Left lobe of liver (tissue), 2 donors: ENCODE measurements at places on chromosomes 5 and 9.

DNA sequence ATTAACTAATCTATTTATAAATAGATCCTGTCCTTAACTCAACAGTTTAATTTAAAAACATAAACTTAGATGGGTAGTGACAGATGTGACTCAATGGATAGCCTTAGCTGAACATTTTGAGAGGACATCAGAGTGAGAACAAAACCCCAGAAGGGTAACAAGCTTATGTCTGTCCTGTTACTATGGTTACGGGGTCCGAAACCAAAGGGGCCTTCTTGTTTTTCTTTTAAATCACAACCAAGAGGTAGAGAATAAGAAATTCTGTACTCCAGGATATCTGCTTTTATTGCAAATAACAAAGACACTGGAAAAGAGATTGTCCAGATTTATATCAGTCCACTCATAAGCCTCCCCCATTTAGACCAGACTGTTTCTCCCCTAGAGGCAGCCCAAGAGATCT is 612.1 kb downstream of the MTRR start:
- DNase-seq: no peak

GRCh38 chr9:85185486-85186217 is 516.1 kb downstream of the NTRK2 start:
- DNase-seq: no peak

- DNase-seq: no peak
Measured at GRCh38 chr9:108811944-108812343, 43.8 kb downstream of the ACTL7B start.

DNA sequence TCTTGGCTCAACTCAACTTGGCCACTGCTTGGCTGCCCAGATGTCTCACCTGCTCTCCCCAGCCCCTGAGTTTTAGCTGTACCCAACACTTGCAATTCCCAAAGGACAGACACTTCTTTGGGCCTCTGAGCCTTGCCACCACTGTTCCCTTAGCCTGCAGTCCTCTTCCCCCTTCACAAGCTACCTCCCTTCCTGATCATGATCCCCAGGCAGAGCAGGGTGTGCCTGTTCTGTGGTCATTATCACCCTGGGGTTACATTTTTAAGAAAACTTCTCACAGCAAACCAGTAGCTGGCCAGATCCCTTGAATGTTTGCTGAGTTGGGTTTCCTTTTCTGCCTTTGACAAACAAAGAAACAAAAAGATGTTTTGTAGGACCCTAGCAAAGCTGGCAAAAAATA is 87.5 kb upstream of the PRRC1 start:
- DNase-seq: no peak

DNA sequence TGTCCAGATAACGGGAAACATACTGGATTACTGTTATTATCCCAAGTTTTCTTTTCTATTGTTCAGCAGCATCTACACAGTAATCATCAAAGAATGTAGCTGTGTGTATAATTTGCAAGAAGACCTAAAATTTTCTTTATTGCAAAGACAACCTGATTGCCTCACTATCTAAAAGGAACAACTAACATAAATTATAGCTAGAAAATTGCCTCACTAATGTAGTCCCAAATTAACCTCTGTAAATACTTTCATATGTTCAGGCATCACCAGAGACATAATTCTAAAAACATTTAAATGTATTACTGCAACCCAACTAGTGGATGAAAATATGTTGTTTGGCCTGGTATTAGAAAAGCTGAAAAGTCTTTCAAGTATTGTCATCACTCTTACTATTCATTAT is 275.4 kb downstream of the CDH12 start:
- no peak for DNase-seq

- no peak for DNase-seq
Measured at GRCh38 chr5:2863675-2864433, 112.4 kb upstream of the IRX2 start.

GRCh38 chr9:89743216-89743572 is 138.4 kb downstream of the GADD45G start:
- DNase-seq: no peak

DNA sequence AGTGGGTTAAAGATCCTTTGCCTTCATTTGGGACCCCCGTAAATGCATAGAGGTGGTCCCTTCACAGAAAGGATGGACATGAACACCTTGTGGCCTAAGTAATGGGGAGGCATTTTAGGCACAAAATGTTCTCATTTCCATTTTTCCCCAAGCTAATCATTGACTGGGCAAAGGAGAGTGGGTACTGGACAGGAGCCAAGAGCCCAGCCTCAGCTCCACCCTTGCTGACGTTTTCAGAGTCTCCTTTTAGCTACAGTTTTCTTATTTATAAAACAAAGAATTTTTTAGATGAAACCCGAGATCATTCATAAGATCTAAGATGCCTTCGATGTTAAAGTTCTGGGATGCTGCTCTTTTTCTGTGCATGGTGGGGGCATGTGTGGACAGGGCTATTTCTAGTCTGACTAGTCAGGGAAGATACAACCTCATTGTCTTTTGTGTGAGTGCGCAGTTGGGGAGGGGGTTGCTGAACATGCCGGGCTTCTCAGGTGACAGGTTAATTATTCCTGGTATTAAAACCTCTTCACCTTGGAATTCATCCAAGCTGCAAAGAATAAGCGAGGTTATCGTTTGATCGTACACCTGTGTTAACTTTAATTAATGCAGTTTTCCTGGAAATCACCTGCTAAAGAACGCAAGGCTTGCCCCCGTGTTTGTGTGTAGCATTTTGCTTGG is 48.4 kb downstream of the ADAMTS16 start:
- DNase-seq: no peak

- DNase-seq: no peak
Measured at GRCh38 chr5:172446336-172447051, 7.8 kb downstream of the SH3PXD2B start.

GRCh38 chr5:110681109-110681508 is 45.4 kb downstream of the TMEM232 start:
- DNase-seq: no peak

DNA sequence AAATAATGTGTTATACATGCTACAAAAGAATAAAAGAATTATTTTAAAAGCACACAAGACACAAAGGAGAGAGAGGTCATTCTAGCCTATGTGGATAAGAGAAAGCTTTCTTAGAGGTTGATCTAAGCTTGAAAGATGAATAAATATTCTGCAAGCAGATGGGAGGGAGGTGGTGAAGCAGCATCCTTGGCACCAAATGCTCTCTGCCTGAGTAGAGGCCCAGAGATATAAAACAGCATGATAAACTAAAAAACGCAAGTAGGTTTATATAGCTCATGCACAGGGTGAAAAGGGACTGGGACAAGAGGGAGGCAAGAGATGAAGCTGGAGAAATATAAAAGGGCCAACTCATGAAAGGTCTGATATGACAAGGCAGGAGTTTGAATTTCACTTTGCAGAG is 283.2 kb upstream of the POU5F2 start:
- no peak for DNase-seq

- DNase-seq: no peak
Measured at GRCh38 chr9:129245276-129245675, 67.2 kb upstream of the IER5L start.

- no peak for DNase-seq
Measured at GRCh38 chr5:8601831-8602354, 732.9 kb downstream of the MTRR start.

- no peak for DNase-seq
Measured at GRCh38 chr5:132381614-132382013, 12.1 kb downstream of the SLC22A5 start.

DNA sequence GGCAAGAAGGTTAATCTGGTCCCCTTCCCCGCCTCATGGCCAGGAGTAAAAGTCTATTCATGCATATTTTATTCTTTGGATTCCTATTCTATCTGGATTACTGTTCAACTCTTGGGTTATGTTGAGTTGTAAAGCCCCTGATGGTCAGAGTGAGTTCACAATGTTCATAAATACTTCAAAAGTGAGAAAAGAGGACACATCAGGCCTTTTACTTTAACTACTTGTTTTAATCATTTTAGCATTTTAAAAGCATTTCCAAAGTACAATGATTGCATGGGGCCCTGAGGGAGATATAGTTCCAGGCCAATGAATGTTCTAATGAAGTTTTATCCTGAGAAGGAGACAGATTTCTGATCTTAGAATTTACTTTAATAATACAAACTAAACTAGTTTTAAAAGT is 93.9 kb downstream of the BOD1 start:
- no peak for DNase-seq

DNA sequence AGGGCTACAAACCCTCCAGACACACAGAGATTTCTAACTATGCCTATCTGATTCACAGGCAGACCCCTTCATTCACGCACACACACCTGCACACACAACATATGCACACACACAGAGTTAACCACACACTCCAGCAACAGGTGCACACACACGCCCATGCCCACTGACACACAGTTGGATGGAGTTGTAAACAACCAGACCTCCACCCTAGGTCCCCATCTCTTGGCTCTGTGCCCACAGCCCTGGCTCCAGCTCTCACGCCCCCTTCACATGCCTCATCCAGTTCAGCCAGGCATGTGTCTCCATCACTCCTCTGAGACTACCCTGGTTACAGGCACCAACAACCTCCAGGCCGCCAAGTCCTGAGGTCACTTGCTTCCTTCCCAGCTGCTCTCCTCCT is 61.1 kb downstream of the PSD2 start:
- DNase-seq: no peak

- no peak for DNase-seq
Measured at GRCh38 chr5:178241231-178241663, 8.6 kb upstream of the PHYKPL start.

- DNase-seq: no peak
Measured at GRCh38 chr9:21661626-21662025, 140.8 kb upstream of the MTAP start.

DNA sequence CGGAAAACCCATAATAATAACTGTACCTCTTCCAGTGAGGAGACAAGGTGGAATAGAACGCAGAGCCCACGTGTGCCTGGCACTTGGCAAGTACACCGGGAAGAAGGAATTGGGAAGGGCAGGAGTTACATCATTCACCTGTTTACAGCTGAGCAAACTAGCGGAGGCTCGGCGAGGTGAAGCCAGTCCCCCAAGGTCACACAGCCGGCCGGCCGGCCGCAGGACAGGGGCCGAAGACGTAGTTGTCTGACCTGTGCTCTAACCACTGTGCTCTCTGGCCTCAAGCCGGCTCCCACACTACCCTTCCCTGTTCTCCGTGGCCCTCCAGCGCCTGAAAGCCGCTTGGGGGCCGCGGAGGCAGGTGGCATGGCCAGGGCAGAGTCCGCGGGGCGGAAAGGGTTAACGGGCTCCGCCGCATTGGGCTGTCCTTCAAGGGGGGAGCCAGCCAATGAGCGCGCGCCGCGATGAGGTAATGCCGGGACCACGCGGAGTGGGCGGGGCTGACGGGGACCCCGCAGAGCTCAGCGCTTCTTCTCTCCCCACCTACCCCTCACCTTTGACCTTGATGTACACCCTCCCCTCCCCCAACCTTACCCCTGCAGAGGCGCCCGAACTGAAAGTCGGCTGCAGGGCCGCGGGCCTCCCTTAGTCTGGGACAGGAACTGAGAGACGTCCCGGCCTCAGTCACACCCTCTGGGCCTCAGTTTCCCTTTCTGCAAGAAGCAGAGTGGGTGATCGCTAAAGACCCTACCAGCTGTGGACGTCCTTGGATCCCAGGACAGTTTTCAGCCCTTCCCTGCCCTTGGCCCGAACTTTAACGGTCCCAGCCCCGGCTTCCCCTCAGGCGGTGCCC is 125.1 kb downstream of the C9orf50 start:
- peak; percentile 98 for DNase-seq

DNA sequence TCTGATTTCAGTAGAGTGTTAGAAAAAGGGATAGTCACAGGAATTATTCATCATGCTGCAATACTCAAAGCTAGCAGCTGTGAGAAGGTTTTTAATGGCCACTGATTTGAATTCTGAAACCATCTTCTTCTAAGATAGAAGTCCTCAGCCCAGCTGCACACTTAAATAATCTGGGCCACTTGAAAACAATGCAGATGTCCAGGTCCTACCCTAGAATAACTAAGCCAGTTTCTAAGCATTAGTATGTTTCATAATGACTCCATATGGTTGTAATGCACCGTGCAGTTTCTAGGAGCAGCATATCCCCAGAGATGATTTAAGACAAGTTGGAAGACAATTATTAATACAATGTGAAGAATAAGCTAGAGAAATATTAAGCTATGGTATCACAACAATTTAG is 159.9 kb upstream of the FBXL17 start:
- no peak for DNase-seq

DNA sequence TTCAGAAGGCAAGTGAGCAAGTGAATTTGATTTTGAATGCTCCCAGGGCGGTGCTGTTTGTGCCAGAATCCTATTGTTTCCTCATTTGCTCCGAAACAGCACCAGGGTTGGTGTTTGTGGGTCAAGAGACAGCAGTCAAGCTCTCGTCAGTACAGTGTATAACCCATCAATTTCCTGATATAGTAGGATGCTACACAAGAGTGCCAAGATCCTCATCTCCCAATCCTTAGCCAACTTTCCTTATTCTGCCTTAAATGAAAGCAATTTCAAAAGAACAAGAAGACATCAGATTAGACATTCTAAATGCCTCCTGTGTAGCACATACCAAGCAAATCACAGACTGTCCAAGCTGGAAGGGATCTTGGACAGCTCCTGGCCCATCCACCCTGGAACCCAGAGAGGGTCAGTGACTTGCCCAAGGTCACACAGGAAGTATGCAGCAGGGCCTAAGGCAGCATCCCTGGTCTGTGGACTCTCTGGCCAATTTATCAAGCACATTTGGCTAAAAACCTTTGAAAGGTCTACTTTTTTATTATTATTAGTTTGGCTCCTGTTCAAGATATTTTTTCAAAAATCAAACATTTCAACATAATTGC is 4.5 kb downstream of the WHRN start:
- no peak for DNase-seq

- DNase-seq: no peak
Measured at GRCh38 chr5:128237546-128237945, 154.0 kb downstream of the SLC12A2 start.

- DNase-seq: no peak
Measured at GRCh38 chr9:115925424-115925823, 228.2 kb upstream of the PAPPA start.

DNA sequence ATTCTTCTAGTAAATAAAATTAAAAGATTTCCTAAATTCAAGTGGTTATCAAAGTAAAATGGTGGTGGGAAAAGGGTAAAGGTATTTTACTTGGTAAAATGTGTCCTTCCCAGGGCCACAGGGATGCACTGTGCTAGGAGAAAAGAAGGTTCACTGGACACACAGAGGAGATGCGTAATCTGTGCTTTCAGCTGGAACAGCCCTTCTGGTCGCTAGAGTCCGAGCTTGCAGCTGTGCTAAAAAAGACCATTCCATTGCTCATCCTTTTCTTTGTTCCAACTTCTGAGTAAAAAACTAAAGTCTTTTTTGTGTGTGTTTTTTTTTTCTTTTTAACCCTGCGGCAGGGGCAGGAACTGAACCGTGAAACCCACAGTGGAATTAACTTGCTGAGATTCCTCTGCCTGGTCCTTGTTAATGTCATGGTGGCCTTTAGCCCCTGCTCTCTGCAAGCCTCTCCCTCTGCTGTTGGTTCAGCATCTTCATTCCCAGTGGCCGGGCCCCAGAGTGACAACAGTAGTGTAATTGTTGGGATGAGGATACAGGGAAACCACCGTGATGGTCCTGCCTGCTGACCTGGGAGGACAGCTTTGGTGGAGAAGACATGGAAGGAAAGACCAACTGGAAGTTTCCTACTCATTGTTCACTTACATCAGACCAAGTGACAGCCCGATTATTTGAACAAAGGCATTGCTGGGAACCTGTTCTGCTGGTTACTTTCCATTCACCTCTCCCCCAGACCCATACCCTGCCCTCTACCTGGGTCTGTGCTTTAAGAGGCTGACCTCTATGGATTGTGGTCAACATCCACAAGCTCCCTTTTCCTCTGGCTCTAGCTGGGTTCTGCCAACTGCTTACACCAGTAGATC is 31.9 kb upstream of the FSTL4 start:
- DNase-seq: no peak
